B cell (primary cell): ENCODE measurements at places on chromosomes 3 and 15. TPM values are rescaled to one million over a fixed set of nuclear protein-coding genes. Genes with fewer than 3 reads are reported as not detected.
A peak's percentile ranks its signal among the peaks of the same experiment; 100 is the strongest.

Gene LIPH
- polyA plus RNA-seq: not detected in 2 replicates

Gene ADAM10
- 18.8 and 20.3 TPM in 2 replicates for polyA plus RNA-seq

Gene ZBBX
- polyA plus RNA-seq: not detected in 2 replicates

Gene SCAMP2
- polyA plus RNA-seq: 77.4 and 85.1 TPM in 2 replicates

Gene ROBO1
- 0.27 and 0.99 TPM in 2 replicates for polyA plus RNA-seq

Gene SYNM
- 0.04 and 0.06 TPM in 2 replicates for polyA plus RNA-seq

Gene NME9
- polyA plus RNA-seq: 0.17 TPM in 1 of 2 replicates, not detected in the other

Gene PLSCR5
- polyA plus RNA-seq: not detected in 2 replicates

DNA sequence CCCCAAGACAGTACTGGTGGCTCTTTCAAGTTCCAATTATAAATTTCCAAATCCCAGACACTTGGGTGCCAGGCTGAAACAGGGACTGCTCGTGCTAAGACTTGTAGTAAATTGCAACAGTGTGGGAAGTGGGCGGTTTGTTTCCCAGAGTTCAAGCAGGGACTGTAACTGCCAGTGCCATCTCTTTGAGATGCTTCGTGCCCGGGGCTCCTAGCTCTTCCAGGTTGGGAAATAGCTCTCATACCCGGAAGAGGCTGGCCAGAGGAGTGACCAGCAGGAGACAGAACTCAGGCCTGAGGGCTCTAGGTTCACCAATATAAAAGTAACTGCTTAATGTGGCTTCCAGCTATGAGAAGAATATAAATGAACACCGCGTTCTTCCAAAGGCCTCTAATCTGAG lies 54.0 kb upstream of the NEO1 start:
- DNase-seq: no peak

GRCh38 chr3:94937980-94938379 lies 875.1 kb downstream of the NSUN3 start:
- no peak for DNase-seq

GRCh38 chr3:15405448-15406050 lies 21.8 kb downstream of the METTL6 start:
- peak; percentile 80 for DNase-seq

DNA sequence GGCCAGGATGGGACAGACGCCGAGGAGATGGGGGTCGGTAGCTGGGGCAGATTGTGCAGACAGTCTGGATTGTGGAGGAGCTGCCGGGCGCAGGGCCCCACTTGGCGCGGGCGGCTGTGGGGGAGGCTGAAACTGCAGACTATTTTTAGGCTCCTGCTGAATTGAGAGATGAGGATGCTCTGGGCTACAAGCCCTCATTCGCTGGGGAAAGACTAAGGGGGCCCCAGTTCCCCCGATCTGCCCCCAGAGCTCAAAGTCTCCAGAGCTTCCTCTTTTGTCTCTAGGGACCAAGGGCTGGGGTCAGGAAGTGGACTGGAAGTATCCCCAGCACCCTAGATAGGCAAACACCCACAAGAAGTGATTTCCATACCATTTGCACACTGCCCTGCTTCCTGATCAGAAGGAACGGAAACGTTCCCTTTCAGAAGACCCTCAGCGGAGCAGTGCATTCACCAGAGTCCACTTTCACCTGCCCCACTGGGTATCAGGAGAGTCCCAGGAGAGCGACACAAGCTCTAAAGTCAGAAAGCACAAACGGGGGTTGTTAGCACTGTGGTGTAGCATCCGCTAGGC lies 29.7 kb downstream of the SEMA7A start:
- peak; percentile 63 for DNase-seq

- peak; percentile 35 for DNase-seq
Measured at GRCh38 chr3:127791221-127791913, 30.9 kb downstream of the MGLL start.

DNA sequence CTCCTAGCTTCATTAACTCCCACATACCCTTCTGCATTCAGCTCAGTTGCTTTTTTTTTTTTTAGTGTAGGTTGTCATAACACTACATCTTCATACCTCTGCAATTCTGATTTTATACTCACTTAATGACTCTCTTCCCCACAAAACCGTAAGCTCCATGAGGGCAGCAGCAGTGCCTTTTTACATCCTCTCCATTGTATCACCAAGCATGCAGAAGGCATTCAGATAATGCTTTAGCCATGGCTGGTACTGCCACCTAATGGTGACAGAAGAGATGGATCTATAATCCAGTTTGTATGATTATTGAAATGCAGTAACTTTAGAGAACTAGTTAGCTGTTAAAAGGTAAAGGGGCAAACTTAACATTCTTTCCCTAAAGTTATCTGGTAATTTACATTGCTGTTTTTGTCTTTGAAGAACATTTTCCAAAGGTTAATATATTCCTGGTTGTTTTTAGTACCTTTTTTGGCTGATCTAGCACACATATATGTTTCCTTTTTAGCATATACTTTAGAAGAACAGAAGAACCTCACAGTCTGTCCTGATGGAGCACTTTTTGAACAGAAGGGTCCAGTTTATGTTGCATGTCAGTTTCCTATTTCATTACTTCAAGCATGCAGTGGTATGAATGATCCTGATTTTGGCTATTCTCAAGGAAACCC lies 36.8 kb downstream of the ATP1B3 start:
- peak; percentile 65 for DNase-seq

DNA sequence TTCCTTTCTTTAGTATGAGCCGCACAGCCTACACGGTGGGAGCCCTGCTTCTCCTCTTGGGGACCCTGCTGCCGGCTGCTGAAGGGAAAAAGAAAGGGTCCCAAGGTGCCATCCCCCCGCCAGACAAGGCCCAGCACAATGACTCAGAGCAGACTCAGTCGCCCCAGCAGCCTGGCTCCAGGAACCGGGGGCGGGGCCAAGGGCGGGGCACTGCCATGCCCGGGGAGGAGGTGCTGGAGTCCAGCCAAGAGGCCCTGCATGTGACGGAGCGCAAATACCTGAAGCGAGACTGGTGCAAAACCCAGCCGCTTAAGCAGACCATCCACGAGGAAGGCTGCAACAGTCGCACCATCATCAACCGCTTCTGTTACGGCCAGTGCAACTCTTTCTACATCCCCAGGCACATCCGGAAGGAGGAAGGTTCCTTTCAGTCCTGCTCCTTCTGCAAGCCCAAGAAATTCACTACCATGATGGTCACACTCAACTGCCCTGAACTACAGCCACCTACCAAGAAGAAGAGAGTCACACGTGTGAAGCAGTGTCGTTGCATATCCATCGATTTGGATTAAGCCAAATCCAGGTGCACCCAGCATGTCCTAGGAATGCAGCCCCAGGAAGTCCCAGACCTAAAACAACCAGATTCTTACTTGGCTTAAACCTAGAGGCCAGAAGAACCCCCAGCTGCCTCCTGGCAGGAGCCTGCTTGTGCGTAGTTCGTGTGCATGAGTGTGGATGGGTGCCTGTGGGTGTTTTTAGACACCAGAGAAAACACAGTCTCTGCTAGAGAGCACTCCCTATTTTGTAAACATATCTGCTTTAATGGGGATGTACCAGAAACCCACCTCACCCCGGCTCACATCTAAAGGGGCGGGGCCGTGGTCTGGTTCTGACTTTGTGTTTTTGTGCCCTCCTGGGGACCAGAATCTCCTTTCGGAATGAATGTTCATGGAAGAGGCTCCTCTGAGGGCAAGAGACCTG lies 13.2 kb downstream of the GREM1 start:
- DNase-seq: peak; percentile 12

DNA sequence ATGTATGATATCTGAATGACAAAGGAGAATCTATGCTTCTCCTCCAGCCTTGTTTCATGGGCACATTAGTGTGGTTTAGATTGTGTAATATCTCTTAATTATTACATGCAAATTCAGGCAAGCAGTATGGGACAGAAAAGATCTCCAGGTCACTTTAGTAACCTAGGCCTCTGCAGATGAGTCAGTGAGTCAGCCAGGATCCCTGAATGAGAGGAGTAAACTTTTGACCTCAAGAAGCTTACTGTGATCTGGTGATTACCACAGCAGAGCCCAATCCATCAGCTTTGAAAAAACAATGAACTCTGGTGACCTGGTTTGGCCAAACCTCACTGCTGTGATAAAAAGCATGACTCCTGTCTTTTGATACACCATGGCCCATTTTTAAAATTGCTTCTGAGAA lies 107.8 kb downstream of the LRRN1 start:
- no peak for DNase-seq

GRCh38 chr15:39589815-39590644 lies 9.2 kb downstream of the THBS1 start:
- no peak for DNase-seq

DNA sequence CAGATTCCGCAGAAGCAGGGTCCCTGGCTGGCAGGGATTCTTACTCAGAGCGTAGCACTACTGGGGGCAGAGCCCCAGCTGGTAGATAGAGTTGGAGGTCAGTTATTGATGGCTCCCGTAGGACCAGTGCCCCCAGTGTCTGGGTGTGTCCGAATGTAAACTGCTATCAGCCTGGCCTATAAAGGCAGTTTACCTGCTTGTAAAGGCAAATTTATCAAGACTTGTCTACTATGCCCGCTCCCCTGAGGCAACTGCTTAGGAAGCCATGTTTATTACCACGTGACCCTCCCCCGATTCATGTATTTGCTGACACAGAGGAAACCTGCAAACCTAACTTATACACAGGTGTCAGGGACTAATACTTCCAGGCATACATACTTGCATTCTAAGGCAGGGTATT lies 607 bp upstream of the PPP1R14D start:
- DNase-seq: no peak

GRCh38 chr15:26355472-26356074 lies 417.3 kb downstream of the GABRB3 start:
- DNase-seq: no peak

- DNase-seq: no peak
Measured at GRCh38 chr3:89504432-89504831, 397.0 kb downstream of the EPHA3 start.

DNA sequence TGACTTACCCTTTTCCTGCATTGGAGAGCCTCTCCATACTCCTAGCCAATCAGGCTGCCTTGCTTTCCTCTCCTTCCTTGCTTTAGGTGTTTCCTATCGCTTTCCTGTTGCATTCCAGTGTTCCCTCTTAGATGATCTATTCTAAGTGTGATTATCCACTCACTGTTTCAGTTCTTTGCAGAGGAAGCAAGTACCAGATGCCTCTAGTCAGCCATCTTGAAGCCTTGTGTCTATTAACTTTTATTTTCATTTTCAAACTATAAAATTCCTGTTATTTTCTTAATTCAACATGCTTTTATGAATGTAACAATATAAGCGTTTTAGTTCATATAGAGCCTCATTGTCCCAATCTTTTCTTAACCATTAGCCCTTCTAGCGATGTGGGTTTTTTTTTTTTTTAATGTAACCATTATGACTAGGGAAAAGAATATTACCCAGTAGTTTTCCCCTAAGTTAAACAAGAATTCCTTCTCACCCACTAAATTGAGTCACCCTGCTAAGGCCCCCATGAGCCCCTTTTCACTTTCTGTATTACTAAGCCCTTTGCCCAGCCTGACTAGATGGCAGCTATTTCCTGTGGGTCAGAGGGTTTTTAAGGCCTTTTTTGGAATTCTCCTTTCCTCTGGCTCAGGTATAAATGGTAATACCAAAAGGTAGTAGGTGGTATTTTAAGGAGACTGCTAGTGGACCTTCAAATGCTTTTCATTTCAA lies 229.4 kb upstream of the CTNNB1 start:
- DNase-seq: no peak

DNA sequence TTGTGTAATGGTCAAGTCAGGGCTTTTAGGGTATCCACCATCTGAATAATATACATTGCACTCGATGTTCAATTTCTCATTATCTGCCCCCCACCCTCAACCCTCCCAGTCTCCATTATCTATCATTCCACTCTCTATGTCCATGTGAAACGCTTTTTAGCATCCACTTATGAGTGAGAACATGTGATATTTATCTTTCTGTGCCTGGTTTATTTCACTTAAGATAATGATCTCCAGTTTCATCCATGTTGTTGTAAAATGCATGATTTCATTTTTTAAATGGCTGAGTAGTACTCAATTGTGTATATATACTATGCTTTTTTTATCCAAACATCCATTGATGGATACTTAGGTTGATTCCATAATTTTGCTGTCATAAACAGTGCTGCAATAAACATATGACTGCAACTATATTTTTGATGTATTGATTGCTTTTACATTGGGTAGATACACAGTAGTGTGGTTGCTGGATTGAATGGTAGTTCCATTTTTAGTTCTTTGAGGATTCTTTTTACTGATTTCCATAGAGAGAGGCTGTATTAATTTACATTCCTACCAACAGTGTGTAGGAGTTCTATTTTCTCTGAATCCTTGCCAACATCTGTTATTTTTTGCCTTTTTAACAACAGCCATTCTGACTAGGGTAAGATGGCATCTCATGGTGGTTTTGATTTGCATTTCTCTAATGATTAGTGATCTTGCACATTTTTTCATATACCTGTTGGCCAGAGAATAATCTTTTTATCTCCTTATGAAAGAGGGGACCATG lies 332.9 kb upstream of the TGFBR2 start:
- no peak for DNase-seq

- DNase-seq: no peak
Measured at GRCh38 chr15:29396176-29396811, 126.7 kb upstream of the NSMCE3 start.

- DNase-seq: no peak
Measured at GRCh38 chr3:68996356-68996995, 17.0 kb downstream of the EOGT start.
